Trophoblast cell (in vitro differentiated cells and primary cell): ENCODE measurements at places on chromosomes 3 and 15.

DNA sequence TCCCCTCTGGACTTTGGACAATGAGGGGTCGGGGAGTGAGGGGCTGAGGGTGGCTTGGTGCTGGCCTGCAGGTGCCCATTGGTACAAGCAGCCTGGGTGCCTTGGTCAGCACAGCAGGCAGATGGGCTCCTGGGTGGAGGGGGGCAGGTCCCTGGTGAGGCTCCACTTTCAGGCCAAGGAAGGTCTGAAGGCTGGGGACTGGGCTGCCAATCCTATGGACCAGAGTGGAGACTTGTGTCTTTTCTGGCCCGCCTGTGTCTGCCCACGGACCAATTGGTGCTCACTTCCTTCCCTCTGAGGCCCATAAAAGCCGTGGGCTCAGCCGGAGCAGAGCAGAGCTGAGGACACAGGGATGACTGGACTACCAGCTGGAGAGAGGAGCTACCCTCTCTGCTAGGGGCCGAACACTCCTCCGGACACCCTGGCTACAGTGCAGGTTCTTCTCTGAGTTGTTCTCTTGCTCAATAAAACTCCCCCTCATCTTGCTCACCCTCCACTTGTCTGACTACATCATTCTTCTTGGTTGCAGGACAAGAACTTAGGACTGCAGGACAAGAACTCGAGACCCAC is 31.9 kb upstream of the IREB2 start:
- no peak for DNase-seq

DNA sequence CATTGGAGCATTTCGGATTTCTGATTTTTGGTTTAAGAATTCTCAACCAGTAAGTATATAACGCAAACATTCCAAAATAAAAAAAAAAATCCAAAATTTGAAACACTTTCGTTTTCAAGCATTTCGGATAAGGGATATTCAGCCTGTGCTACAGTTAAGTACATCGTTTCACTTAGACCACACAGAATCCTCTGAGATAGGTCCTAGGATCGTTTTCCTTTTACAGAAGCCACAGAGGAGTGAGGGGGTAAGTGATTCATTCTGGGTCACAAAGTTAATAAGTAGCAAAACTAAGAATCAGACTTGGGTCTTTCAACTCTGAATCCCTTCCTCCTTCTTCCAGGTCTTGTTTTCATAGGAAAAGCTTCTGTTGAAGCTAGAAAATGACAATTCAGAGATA is 249.3 kb downstream of the BBX start:
- DNase-seq = no peak

- no peak for DNase-seq
Measured at GRCh38 chr3:106552351-106553043, 683.7 kb upstream of the CBLB start.

DNA sequence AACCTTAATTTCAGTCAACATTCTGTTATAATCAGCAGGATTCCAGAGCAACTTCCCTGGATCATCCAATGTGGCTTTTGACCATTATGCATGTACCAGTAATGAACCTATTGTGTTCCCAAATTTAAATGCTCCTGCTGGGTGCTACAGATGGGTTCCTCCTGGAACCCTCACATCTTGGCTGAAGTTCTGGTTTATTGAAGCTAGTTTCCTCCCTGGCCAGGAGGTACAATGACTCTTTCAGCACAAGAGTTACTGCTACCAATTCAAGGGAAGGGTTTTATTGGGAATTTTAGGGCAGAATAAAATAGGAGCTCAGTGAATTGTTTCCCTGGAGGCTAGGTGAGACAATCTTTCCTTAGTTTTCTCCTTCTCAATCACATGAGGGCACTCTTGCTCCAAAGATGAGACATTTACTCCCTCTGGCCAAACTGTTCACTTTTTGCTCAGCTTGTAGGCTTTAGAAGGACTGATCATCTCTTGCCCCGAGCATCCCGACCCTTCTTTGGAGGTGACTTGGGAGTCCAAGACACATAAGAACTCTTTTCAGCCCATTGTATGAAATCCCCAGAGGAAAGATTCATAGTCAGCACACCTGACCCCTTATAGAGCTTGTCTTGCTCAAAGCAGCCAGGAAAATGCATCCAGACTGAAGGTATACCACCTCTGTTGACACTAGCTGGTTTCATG is 8.8 kb upstream of the NPHP3 start:
- DNase-seq = no peak

GRCh38 chr3:47762233-47762632 is 19.5 kb downstream of the SMARCC1 start:
- no peak for DNase-seq

GRCh38 chr3:17307482-17307881 is 422.7 kb downstream of the PLCL2 start:
- no peak for DNase-seq

GRCh38 chr15:60096157-60096556 is 92.0 kb downstream of the FOXB1 start:
- peak; percentile 13 for DNase-seq

DNA sequence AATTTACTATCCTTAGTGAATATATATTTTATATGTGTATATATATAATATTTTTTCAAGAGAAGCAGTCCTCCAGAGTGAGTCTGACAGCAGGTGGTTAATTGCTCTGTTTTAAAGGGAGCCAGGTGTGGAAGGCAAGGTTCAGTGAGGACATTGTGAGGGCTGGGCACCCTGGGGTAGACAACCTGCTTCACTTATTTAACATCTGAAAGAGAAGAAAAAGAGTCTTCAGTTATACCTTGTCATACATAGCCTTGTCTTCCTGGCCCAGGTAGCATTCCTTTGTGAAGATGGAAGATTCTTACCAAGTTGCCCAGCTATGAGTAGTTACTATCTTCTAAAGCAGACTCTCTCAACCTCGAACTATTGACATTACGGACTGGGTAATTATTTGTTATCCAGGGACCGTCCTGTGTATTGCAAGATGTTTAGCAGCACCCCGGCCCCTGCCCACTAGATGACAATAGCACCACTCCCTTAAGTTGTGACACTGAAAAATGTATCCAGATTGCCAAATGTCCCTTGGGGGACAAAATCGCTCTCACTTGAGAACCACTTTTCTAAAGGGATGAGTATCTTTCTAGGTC is 336.0 kb upstream of the TRIM42 start:
- DNase-seq = no peak

DNA sequence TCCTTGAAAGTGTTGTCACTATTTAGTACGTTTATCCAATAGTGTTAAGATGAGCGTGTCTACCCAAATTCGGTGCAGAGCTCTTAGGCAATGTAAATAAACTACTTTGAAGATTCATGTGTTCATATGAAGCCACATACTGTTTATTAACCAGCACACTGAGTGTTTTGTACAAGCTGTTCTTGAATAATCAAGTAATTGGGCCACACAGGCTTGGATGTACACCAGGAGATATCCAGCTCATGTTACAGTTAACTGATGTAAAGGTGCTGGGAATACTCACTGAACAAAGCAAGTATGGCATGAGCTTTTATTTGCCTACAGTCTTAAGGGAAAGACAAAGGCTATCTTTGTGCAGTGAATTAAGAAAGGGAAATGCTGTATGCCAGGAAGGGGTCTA is 632 bp upstream of the DHX36 start:
- DNase-seq = no peak

GRCh38 chr3:46668591-46668990 is 24.9 kb downstream of the ALS2CL start:
- no peak for DNase-seq

GRCh38 chr3:171284308-171285075 is 175.7 kb downstream of the TNIK start:
- peak; percentile 13 for DNase-seq
